ENCODE measurements at places on chromosomes 7 and 10.

DNA sequence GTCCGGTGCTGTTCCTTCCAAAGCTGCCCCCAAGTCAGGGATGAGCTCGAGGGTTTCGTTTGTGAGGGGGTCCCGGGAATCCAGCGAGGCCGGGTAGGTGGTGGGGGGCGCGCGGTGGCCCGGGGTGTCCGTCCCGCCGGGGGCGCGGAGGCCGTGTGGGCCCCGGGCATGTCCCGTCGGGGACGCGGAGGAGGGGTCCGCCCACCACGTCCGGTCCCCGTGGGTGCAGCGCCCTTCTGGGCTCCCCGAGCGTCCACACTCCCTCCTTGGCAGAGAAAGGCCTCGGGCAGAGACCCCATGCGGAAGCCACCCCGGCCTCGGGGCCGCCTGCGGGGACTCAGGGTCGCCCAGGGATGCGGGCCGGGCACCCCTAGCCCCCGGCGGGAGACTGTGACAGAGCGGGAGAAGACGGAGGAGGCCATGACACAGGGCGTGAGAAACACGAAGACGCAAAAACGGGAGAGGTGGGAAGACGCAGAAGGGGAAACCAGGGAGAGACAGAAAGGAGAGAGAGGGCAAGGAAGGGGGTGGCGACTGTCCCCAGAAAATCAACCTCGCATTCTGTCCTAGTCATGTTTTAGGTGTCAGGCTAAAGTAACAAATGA lies 640 bp upstream of the ZNF425 start:
- no peak for DNase-seq

GRCh38 chr10:32941357-32941756 lies 16.7 kb downstream of the ITGB1 start:
- no peak for DNase-seq

DNA sequence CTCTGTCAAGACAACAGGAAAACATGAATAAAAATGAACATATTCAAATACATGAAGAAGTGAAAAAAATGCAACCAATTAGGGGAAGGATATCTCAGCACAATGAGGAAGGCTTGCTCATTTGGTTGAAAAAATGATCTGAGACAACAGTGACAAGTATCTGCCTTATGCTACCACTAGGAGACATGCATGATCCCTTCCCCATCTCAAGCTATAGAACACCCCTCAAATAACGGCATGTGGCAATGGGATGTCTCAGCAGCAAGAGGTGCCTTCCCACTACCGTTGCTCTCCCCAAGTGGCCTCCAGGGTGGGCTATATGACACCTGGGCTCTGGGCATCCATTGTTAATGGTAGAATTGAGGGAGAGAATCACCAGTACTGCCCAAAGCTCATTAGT lies 98.1 kb upstream of the RSU1 start:
- DNase-seq: no peak

DNA sequence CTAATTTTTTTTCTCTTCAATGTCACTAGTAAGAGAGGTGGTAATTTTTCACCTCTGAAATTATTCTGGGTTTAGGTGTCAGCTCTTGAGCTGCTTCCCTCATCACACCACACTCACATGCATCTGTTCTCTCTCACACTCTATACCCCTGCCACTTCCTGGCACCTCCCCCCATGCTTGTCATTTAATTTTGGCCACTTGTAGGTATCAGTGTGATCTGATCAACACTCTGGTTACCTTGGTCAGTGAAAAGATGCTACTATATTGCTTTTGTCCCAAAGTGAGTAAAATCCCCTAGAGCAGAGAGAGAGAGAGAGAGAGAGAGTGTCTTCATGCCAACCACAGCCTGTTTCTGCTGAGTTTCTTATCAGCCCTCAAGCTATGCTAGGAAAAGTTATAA lies 42.5 kb downstream of the STK17A start:
- DNase-seq: no peak

GRCh38 chr10:59895629-59896116 lies 10.7 kb downstream of the CCDC6 start:
- no peak for DNase-seq

Measured in epithelial cell of proximal tubule (primary cell).